Suppressor macrophage treated with lipopolysaccharide for 4 hours (primary cell): ENCODE measurements at places on chromosomes 5 and 9.

DNA sequence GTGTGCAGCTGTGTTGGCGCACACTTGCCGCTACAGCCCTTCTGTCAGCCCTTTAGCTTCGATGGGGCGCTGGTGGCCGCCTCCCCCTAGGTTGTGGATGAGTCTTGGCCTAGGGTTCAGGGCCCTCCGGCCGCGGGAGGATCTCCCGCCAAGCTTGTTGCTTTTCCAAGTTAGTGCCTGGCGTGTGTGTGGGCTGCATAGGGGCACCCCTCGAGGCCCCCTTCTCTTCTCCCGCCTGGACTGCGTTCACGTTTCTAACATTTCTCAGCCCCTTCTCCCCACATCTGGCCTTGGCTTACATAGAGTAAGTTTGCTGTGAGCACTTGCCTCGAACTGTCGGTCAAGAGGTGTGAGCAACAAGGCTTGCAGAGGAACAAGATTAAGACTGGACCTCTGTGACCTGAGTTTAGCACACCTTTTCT lies 413 bp upstream of the OXCT1 start:
- no peak for DNase-seq

GRCh38 chr5:172347496-172348052 lies 64.0 kb upstream of the UBTD2 start:
- no peak for DNase-seq

GRCh38 chr5:40585537-40586267 lies 94.0 kb upstream of the PTGER4 start:
- no peak for DNase-seq

- no peak for DNase-seq
Measured at GRCh38 chr5:78527925-78528324, 120.6 kb downstream of the LHFPL2 start.

- no peak for DNase-seq
Measured at GRCh38 chr5:56552612-56553268, 262.6 kb upstream of the MAP3K1 start.

DNA sequence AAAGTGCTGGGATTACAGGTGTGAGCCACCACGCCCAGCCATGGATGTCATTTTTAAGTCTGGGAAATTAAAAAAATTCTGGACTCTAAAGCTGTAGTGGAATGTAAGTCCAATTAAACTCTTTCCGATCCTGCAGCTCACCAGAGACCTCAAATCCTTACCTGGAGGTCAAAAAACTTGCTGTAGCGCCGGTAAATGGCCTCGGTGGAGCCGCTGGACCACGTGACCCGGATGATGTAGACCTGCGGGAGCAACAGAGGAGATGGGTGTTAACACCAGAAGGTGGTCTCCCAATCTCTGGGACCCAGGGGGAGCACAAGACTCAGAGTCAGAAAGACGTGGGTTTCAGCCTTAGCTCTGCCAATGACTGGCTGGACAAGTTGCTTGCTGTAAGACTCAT lies 32.1 kb downstream of the SH3PXD2B start:
- no peak for DNase-seq

GRCh38 chr5:153237671-153238332 lies 252.7 kb upstream of the GRIA1 start:
- DNase-seq = no peak

GRCh38 chr5:9716838-9717281 lies 86.7 kb upstream of the TAS2R1 start:
- DNase-seq = no peak

GRCh38 chr5:107470295-107470582 lies 200.5 kb downstream of the EFNA5 start:
- no peak for DNase-seq

- DNase-seq = no peak
Measured at GRCh38 chr9:113526841-113527240, 63.3 kb downstream of the RGS3 start.

DNA sequence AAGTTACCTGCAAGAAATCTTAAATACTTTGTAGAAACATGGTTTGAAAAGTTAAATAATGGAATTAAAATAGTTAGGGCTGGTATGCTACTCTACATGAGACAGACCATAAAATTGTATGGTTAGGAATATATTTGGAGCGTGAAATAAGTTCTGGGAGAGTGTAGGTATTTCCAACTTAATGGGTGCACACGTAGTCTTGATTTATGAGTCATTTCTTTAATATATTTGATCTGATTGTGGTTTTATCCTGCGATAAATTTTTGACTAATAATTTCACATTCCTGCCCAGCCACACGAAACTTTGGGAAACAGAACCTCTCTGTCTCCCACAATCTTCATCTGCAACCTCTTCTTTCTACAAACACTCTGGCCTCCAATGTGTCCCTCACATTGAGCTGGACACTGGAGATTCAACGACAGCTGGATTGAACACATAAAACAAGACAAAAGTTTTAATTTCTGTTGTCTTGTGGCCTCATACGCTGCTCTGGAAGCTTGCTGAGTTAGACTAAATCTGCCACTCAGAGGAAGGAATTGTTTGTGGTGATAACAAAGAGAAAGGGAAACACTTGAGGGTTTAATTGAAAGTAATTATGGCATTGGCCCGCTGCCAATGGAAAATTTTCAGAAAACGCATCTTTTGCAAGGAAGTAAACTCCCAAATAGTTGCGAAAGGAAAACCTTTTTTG lies 201.8 kb upstream of the ZNF608 start:
- DNase-seq = peak; percentile 75

DNA sequence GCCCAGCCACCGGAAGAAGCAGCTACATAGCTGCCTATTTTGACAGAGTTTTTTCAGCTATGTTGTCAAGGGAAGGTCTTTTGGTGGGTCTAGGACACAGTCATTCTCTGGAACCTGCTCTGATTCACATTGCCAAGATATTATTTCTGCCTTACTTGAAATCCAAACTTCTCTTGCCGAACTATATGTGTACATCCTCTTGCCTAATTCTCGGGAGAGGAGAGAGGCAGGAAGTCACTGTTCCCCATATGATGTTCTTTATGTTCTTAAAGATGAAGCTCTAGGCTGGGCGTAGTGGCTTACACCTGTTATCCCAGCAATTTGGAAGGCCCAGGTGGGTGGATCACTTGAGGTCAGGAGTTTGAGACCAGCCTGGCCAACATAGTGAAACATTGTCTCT lies 8.6 kb downstream of the TMEM252 start:
- peak; percentile 37 for DNase-seq

- DNase-seq = peak; percentile 91
Measured at GRCh38 chr5:142803428-142804125, 33.4 kb downstream of the ARHGAP26 start.

DNA sequence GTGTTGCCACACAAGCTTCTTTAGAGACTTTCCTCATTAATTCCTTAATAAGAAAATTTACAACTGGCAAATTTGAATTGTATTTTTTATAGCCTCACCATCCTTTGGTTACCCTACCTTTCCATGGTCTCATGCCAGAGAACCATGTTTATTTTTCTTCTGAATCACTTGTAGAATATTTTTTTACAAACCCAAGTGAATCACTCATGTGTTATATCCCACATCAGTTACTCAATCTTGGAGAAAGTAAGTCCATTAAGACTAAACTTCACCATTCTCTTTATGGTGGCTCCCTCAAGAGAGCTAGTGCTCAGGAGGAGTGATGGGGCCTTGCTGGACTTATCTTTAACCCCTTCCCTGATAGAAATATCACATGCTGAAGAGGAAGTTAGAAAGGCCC lies 128.9 kb downstream of the SUSD1 start:
- DNase-seq = no peak

DNA sequence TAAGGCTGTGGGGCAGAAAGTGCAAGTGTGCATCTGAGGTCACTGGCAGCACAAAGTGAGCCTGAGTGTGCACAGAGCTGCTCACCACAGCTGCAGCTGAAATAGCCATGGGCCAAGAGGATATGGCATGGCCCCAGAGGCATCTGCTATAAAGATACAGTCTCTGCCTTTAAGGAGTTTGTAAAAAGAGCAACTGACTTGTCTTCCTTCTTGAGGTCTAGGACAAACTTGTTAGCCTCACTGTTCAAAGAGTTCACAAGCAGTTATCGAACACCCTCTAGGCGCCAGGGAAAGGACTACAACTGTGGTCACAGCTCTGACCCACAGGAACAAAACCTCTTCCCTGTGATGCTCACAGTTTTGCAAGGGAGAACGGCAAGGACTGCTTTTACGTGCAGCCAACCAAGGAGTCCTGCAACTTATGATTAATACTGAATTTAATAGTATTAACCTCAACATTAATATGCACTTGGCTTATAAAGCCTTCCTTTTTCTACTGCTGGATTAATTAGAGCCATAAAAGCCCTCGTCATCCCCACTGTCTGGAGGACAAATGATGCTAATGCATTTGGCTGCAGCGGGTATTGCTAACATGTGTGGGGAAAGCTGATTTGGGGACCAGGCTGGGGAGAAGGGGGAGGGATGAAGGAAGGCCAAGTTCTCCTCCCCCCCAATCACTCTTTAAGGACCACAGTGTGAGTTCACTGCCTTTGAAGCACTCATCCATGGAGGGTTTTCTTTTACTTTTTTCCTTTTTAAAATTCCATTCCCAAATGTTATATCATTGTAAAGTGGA lies 189.8 kb upstream of the TRIM32 start:
- DNase-seq = no peak

DNA sequence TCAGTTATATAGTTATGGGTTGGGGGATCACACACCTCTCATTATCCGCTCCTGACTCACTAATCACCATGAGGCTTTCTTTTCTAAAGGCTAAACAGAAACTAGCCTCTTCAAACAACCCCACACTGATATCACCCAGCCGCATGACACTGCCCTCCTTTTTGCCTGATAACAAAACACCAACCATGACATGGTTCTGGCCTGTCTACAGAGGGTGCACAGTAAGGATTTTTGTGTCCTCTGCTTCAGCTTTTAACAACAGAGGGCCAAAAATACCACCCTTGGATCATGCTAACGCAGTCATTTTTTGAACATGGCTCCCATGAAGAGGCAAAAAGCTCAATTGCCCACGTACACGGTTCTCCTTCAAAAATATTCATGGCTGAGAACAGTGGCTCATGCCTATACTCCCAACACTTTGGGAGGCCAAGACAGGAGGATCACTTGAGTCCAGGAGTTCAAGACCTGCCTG lies 4.0 kb downstream of the CMBL start:
- DNase-seq = no peak

DNA sequence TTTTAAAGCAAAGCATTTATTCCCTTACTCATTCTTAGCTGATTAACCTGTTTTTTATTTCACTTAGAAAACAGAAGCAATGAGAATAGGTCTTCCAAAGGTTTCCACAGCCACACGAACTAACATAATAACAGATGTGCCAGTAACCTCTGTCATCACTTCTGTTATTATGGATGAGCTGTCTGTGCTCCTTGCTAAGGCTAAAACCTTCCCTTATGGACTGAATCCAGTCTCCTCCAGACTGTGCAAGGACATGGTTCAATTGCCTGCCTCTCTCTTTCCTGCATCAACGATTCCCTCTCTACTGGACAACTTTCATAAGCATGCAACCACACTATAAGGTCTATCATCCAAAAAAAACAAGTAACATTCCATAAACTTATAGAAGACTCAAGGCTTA lies 1446.2 kb downstream of the MAT2B start:
- no peak for DNase-seq

- no peak for DNase-seq
Measured at GRCh38 chr5:168317096-168317520, 25.7 kb downstream of the WWC1 start.

DNA sequence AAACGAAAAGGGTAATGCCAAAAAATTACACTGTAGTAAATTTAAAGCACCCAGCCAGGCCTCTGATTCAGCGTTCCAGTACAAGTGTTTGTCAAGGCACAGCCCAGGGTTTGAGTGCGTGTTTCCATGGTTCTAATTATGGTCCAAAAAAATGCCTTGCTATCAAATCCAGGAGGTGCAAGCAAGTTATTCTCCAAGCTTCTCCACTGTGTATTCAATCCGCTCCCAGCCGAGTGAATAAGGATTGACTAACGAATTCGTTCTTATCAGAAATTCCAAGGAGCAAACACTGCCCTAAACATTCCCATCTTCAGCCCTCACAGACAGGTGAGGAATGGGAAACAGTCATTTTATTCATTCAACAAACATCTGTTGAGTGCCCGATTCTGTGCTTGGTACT lies 103.3 kb upstream of the WWC1 start:
- no peak for DNase-seq

DNA sequence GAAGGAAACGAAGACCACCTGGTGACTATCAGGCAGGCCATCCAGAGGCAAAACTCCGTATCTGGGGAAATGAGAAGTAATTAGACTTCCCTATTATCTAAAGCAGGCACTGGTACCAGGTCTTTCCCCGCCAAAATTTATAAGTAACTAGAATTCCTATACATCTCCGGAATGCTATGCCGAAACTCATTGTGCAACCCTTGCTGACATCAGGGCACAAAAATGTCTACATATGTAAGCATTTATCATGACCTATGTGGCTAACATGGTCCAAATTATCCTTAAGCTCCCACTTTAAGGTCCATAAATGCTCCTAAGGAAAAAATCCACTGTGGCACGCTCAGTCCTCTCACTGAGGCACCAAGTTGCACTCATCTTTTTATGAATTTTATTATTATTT lies 17.8 kb downstream of the ACTL7B start:
- DNase-seq = no peak

GRCh38 chr9:98992885-98993569 lies 49.3 kb downstream of the COL15A1 start:
- peak; percentile 37 for DNase-seq
